ENCODE measurements at places on chromosomes 12 and 14. TPM values are rescaled to one million over a fixed set of nuclear protein-coding genes. Genes with fewer than 3 reads are reported as not detected.

DNA sequence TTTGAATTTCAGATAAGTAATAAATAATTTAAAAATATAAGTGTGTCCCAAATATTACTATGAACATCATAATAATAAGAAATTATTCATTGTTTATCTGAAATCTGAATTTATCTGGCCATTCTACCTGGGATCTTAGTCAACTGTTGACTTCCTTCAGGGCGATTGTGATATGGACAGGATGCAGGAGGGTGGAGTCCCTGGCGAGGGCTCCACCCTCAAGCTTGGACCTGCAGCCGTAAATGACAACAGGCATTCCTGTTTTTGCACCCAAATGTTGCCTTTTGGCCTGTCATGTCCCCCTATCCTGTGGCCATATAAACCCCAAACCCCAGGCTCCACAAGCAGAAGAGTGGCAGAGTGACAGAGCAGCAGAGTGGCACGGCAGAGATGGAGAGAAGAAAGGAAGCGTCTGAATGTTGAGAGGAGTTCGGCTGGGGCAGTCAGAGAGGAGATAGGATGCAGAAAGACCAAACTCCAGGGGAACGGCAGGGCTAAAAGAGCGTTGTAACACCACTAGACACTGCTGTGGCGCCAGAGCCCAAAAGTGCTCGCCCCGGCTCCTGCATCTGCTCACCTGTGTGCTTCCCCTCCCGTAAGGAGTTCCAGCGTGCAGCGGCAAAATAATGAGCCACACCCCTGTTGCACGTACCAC, 39.4 kb upstream of the FUT8 start:
- no peak for DNase-seq
- no peak overlapping the region for H3K4me3 ChIP-seq
- H3K36me3 ChIP-seq: no peaks in the 10 kb centered on the region
- H3K27me3 ChIP-seq: no peaks in the 10 kb centered on the region

- no peak overlapping the region for H3K4me3 ChIP-seq
- H3K27ac ChIP-seq: no peak overlapping the region
- no peak for DNase-seq
- H3K4me1 ChIP-seq: no peaks in the 10 kb centered on the region
Measured at GRCh38 chr12:39772821-39773259, 153.2 kb upstream of the ABCD2 start.

- peaks cover 11% of the 10 kb centered on the region for H3K4me1 ChIP-seq
- H3K4me3 ChIP-seq: no peak overlapping the region
- DNase-seq: no peak
- H3K27ac ChIP-seq: no peak overlapping the region
Measured at GRCh38 chr14:75204116-75204515, 27.7 kb upstream of the TMED10 start.

GRCh38 chr12:2009623-2010022, 5.4 kb upstream of the DCP1B start:
- H3K27me3 ChIP-seq: no peaks in the 10 kb centered on the region
- H3K36me3 ChIP-seq: no peaks in the 10 kb centered on the region
- no peak overlapping the region for H3K27ac ChIP-seq
- no peak for DNase-seq

- no peak for DNase-seq
- no peak overlapping the region for H3K27ac ChIP-seq
- H3K4me3 ChIP-seq: no peak overlapping the region
- no peaks in the 10 kb centered on the region for H3K27me3 ChIP-seq
- H3K4me1 ChIP-seq: no peaks in the 10 kb centered on the region
- H3K36me3 ChIP-seq: no peaks in the 10 kb centered on the region
Measured at GRCh38 chr12:43167691-43168090, 384.3 kb downstream of the ADAMTS20 start.

DEGS2 gene
- total RNA-seq: not detected

VCPKMT gene
- 32.4 TPM for total RNA-seq

WASHC3 gene
- total RNA-seq: 20.3 TPM

All from CD4-positive, alpha-beta T cell (primary cell).